ENCODE measurements at places on chromosomes 7 and 10.

- peak; percentile 39 for DNase-seq
Measured at GRCh38 chr7:138001529-138002095, at the start of gene CREB3L2. Gene CREB3L2, minus strand, starts transcription at chr7:138002086. Its CDS starts 381 bp downstream, at chr7:138001705.

GRCh38 chr10:43078175-43078985 is 1.5 kb downstream of the RET start:
- DNase-seq, result no peak

- DNase-seq, result no peak
Measured at GRCh38 chr10:17961551-17962422, 10.1 kb downstream of the SLC39A12 start.

GRCh38 chr7:69949122-69949521 is 350.8 kb downstream of the AUTS2 start:
- DNase-seq, result no peak

- peak; percentile 68 for DNase-seq
Measured at GRCh38 chr10:1036341-1036791, 10.7 kb upstream of the IDI2 start.

- DNase-seq, result no peak
Measured at GRCh38 chr10:31620226-31621151, 301.5 kb downstream of the ZEB1 start.

GRCh38 chr10:4506095-4506494 is 319.9 kb upstream of the AKR1E2 start:
- no peak for DNase-seq

- no peak for DNase-seq
Measured at GRCh38 chr10:59000162-59000825, 176.1 kb upstream of the PHYHIPL start.

- no peak for DNase-seq
Measured at GRCh38 chr7:37445064-37445723, 3.5 kb downstream of the ELMO1 start.

DNA sequence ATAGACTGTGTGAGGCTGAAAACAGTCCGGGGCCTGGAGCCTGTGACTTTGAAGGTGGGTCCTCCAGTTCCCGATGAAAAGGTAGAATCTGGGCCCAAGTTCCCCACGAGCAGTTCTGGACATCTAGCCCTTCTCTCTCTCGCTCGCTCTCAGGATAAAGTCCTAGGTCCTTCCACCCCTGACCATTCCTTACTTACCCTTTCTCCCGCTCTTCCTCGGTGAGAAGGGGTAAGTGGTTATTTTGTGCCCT is 713 bp downstream of the IMMP2L start:
- peak; percentile 12 for DNase-seq

DNA sequence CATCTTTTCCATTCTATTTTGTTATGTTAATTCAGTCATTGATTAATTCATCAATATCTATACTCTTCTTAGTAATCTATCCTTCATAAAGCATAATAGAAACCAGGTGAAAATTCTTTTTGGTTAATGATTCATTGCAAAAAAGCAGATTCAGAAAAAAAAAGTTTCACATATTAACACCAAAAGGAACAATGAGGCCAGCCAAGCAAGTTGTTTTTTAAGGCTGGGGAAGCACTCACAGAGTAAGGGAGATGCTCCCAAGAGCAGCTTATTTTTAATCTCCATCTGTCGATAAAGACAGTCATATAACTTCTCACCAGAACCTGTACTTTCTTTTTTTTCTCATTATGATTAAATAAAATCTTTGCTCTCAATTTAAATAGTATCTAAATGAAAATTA is 95.8 kb downstream of the CACNA2D1 start:
- no peak for DNase-seq

DNA sequence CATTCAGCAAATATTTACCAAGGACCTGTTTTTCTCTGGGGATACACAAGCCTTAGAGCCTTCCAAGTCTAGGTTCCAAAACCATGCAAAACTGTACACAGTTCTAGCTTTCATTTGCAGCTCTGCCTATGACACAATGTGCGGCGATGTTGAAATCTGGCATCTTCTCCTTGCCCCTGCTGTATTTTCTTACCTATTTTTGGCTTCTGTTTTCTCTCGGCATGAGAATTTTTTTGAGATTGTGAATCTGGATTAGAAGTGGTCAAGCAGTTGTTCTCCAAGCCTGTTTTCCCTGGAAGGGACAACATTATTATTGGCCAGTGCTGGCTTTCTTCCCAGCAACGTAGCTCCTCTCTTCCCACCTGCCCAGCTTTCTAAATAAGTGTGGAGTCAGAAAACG is 176.3 kb downstream of the CREB5 start:
- no peak for DNase-seq

DNA sequence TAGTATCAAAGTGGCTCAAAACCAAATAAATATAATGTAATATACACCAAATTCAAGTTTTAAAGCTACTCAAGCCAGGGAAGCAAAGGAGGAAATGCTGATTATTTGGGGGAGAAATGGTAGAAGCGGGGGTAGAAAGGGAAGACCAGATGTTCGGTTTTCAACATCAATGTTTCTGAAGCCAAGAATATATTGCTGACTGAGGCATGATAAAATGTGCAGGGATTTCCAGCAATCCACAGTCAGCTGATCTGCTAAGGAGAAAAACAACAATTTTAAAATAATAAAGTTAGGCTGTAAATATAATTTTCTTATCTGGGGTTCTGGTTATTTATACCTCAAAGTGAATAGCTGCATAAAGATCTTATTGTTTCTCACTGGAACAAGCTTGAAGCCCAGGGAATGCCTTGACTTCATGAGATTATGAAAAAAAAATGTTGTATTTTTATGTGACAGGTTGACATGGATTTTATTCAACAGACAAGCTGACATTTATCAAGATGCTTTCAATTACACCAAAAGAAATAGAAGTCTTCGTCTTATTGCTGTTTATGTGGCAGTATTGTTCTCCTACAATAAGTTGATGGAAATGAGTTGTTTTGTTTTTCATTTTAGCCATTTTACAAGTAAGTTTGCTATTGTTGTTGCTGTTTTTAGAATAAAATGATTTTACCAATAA is 28.6 kb upstream of the BMPER start:
- DNase-seq, result no peak
